ENCODE measurements at places on chromosomes 7 and 10. TPM values are rescaled to one million over a fixed set of nuclear protein-coding genes. Genes with fewer than 3 reads are reported as not detected.

FAM241B gene
- total RNA-seq = not detected

DDC gene
- not detected for total RNA-seq

SPDYE2B gene
- total RNA-seq = not detected

CNTNAP2 gene
- not detected for total RNA-seq

GRCh38 chr10:132542086-132542775 is 4.6 kb downstream of the INPP5A start:
- H3K4me1 ChIP-seq = peaks cover 28% of the 10 kb centered on the region
- no peak overlapping the region for H3K4me3 ChIP-seq
- H3K36me3 ChIP-seq = no peaks in the 10 kb centered on the region

DNA sequence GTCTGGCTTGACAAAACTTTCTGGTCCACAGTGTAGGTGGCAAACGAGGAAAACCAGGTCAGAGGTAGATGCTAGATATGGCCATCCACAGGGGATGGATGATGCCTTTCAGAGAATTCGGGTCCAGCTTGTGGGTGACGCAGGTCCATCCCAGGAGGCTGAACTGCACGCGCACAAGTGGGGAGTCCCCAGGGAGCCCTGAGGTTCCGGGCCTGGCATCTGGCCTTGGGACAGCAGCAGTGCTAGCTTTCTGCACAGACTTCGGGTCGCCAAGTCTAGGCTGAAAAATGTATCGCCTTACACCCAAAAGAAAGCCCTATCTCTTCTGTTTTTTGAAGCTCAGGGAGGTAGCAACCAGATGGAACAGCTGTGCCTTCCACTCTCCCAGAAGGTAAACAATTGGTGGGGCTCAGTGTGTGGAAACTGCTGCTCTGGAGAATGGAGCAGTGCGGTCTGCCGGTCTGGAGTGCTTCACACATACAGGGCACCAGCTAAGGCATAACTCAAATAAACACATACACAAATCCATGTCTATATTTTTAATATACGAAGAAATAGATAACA is 119.3 kb upstream of the ACBD5 start:
- no peaks in the 10 kb centered on the region for H3K4me1 ChIP-seq
- H3K27ac ChIP-seq = no peak overlapping the region
- no peaks in the 10 kb centered on the region for H3K27me3 ChIP-seq
- no peak overlapping the region for H3K4me3 ChIP-seq
- no peak for DNase-seq

DNA sequence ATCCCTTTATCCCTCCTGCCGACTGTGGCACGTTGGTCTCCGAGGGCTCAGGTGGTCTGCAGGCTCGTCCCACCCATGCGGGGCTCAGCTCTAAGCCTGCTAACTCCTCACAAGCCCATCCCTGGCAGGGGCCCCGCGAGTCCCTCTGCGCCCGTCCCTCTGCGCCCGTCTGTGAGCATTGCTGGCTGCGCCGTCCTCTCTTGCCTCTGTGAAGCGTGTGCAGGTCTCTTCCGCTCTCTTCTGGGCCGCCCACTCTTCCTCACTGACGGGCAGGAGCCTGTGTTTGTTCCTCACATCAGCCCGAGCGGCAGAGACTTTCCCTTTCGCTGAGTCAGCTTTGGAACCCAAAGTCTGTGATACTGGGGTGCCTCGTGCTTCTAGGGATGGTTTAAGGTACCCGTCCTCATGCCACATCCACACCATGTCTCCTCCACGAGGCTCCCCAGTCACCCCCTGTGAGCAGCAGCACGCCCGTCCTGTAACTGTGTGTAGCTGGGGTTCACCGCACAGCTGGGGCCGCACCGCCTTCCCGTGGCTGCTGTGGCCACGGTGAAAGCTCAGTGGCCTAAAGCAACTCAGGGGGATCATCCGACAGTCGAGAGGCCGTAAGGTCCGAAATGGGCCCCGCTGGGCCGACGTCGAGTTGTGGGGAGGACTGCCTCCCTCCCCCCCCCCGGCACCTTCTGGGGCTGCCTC is 35.5 kb downstream of the ADGRA1 start:
- no peak for DNase-seq
- no peaks in the 10 kb centered on the region for H3K27me3 ChIP-seq
- no peak overlapping the region for H3K4me3 ChIP-seq

GRCh38 chr10:60417901-60418300 is 28.2 kb upstream of the ANK3 start:
- H3K27ac ChIP-seq = no peak overlapping the region
- peaks cover 17% of the 10 kb centered on the region for H3K4me1 ChIP-seq
- DNase-seq = no peak

DNA sequence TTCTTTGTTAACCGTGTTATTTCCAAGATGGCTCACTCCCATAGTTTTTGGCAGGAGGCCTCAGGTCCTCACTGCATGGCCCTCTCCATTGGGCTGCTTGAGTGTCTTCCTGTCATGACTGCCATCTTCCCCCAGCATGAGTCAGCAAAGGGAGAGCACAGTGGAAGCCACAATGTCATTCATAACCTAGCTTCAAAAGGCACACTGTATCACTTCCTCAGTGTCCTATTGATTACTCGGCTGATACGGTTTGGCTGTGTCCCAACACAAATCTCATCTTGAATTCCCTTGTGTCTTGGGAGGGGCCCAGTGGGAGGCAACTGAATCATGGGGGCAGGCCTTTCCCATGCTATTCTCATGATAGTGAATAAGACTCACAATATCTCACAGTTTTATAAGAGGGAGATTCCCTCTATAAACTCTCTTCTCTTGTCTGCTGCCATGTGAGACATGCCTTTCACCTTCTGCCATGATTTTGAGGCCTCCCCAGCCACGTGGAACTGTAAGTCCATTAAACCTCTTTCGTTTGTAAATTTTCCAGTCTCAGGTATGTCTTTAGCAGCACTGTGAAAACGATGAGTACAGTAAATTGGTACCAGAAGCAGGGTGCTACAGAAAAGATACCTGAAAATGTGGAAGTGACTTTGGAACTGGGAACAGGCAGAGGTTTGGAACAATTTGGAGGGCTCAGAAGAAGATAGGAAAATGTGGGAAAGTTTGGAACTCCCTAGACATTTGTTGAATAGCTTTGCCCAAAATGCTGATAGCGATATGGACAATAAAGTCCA is 106.5 kb downstream of the PRLHR start:
- H3K4me3 ChIP-seq = no peak overlapping the region
- H3K4me1 ChIP-seq = no peaks in the 10 kb centered on the region

GRCh38 chr10:123492016-123492415 is 174.1 kb upstream of the GPR26 start:
- H3K27me3 ChIP-seq = no peaks in the 10 kb centered on the region
- H3K36me3 ChIP-seq = no peaks in the 10 kb centered on the region
- H3K4me1 ChIP-seq = no peaks in the 10 kb centered on the region
- no peak overlapping the region for H3K27ac ChIP-seq
- no peak for DNase-seq

- DNase-seq = no peak
- H3K27ac ChIP-seq = no peak overlapping the region
- no peaks in the 10 kb centered on the region for H3K27me3 ChIP-seq
Observed at GRCh38 chr7:25823571-25823970, 328.4 kb upstream of the NFE2L3 start.

DNA sequence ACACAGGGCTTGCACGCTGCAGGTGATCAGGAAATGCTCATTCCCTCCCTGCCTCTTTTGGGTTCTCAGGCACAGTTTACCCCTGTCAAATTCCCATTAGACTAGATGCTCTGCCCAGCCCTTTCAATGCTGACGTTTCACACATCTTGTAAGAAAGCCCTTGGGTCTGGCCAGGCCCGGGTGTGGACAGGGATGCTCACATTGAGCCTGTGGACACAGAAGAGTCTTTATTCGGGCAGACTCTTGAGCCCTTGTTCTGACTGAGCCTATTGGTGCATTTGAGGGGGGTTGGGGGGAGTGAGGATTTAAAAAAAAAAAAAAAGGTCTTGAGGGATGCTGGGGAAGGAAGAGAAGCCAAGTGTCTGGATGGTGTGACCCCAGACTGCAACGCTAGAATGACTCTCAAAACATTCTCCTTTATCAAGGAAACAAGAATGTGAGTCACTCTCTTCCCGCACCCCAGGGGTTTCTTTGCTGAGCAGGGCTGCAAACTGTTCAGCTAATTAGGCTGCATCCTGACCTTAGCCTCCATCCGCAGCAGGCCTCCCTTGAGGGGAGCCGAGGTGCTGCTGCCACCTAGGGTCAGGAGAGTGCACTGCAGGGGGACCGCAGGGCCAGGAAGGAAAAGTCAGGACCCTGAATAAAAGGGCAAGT is 53.6 kb upstream of the TMEM72 start:
- no peak overlapping the region for H3K27ac ChIP-seq
- no peak overlapping the region for H3K4me3 ChIP-seq
- no peaks in the 10 kb centered on the region for H3K27me3 ChIP-seq
- no peaks in the 10 kb centered on the region for H3K36me3 ChIP-seq

DNA sequence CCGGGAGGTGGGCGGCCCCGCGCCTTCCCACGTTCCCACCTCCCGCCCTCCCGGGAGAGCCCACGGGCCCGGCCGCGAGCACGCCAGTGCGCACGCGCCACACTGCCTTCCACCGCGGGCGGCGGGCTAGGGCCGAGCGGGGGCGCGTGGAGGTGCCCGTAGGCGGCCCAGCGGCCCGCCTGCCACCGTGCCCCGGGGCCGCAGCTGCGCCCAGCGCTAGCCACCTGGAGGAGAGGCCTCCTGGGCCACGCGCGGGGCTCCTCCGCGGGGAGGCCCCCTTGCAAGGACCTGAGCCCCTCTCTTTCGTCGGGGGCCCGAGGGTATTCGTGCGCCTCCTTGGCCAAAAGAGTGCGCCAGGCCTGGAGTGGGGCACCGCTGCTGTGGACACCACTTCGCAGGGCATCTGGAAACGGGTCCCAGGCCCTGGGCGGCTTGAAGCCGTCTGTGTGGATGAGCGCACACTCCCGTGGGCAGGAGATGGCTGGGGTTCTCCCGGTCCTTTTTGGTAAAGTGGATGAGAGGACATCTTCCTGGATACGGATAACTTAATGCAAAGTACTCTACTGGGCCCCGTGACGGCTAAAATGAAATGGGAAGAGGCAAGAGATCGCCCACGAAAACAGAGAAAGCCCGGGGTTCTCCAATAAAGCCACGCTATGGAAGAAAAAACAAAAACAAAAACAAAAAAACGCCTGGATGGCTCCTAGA is 9.0 kb upstream of the EBF3 start:
- H3K4me3 ChIP-seq = no peak overlapping the region
- no peak for DNase-seq
- H3K27ac ChIP-seq = no peak overlapping the region
- H3K4me1 ChIP-seq = no peaks in the 10 kb centered on the region
- no peaks in the 10 kb centered on the region for H3K36me3 ChIP-seq
- H3K27me3 ChIP-seq = peaks cover 58% of the 10 kb centered on the region

DNA sequence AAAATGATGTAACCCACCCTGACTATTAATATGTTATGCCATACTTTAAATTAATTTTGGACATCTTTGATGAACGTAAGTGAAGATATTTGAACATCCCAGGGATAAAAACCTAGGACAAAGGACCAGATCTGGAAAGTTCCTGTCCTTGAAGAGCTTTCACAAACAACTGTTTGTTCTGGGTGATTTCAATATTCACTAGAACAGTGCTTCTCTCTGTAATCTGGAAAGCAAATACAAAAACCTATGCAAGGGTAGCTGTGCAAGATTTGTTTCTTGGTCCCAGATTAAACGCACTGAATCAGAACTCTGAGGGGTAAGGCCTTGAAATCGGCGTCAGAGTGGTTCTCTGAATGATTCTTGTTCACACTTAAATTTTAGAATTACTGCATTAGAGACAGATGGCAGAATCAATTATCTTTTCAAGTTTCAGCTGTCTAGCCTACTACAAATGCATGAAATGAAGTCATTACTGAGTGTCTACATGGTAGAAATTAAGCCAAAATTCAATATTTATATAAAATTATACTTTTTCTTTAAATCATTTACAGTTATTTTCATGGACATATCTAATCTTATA is 69.6 kb upstream of the CSTF2T start:
- no peaks in the 10 kb centered on the region for H3K27me3 ChIP-seq
- H3K4me1 ChIP-seq = no peaks in the 10 kb centered on the region
- no peak overlapping the region for H3K27ac ChIP-seq
- no peaks in the 10 kb centered on the region for H3K36me3 ChIP-seq
- H3K4me3 ChIP-seq = no peak overlapping the region

- no peaks in the 10 kb centered on the region for H3K4me1 ChIP-seq
- no peak for DNase-seq
- no peaks in the 10 kb centered on the region for H3K36me3 ChIP-seq
- H3K27ac ChIP-seq = no peak overlapping the region
- H3K4me3 ChIP-seq = no peak overlapping the region
- H3K27me3 ChIP-seq = no peaks in the 10 kb centered on the region
Observed at GRCh38 chr10:69421611-69422308, 5.0 kb upstream of the TACR2 start.

GRCh38 chr7:83819911-83820310 is 171.0 kb upstream of the SEMA3E start:
- H3K36me3 ChIP-seq = no peaks in the 10 kb centered on the region
- peaks cover 1% of the 10 kb centered on the region for H3K27me3 ChIP-seq
- no peak overlapping the region for H3K27ac ChIP-seq
- peaks cover 5% of the 10 kb centered on the region for H3K4me1 ChIP-seq

DNA sequence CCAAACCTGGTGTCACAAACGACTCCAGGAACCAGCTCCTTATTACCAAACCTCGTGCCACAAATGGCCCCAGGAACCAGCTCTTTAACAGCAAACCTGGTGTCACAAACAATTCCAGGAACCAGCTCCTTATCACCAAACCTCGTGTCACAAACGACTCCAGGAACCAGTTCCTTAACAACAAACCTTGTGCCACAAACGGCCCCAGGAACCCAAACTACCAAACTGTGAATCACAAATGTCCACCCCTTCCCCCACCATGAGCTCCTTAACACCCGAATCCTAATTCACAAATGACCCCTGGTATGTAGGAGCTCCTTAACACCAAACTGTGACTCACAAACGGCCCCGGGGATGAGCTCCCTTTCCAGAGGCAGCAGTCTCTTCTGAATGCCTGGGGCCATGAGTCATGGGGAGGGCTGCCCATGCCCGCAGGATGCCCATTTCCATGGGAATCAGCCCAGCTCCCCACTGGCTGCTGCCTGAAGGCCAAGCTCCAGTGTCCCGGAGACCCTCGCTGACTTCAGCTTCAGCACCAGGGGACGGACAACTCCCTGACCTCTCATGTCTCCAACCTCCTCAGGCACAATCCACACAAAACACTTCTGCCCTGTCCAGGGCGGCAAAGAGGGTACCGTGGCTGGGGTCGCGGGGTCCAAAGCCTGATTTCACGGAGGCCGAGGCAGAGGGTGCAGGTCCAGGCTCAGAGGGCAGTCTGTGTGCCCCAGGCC is 213.1 kb downstream of the ELFN1 start:
- H3K27me3 ChIP-seq = no peaks in the 10 kb centered on the region
- H3K27ac ChIP-seq = no peak overlapping the region
- no peaks in the 10 kb centered on the region for H3K4me1 ChIP-seq
- no peaks in the 10 kb centered on the region for H3K36me3 ChIP-seq

GRCh38 chr7:41156268-41156667 is 546.6 kb downstream of the INHBA start:
- no peak for DNase-seq
- H3K27me3 ChIP-seq = no peaks in the 10 kb centered on the region
- H3K36me3 ChIP-seq = no peaks in the 10 kb centered on the region
- no peaks in the 10 kb centered on the region for H3K4me1 ChIP-seq

- H3K27ac ChIP-seq = no peak overlapping the region
- no peaks in the 10 kb centered on the region for H3K27me3 ChIP-seq
- H3K4me3 ChIP-seq = no peak overlapping the region
- no peaks in the 10 kb centered on the region for H3K4me1 ChIP-seq
- no peaks in the 10 kb centered on the region for H3K36me3 ChIP-seq
Observed at GRCh38 chr7:1781369-1781768, 111.3 kb downstream of the ELFN1 start.
